Chondrocyte (in vitro differentiated cells): ENCODE measurements at places on chromosomes 7 and 10.

GRCh38 chr10:86194684-86195083, 171.9 kb downstream of the GRID1 start:
- H3K4me3 ChIP-seq, result no peak overlapping the region
- H3K4me1 ChIP-seq, result no peaks in the 10 kb centered on the region
- DNase-seq, result no peak
- H3K27me3 ChIP-seq, result peaks cover 11% of the 10 kb centered on the region
- H3K27ac ChIP-seq, result no peak overlapping the region

GRCh38 chr10:113259576-113260226, 293.2 kb upstream of the HABP2 start:
- DNase-seq, result no peak
- H3K4me1 ChIP-seq, result no peaks in the 10 kb centered on the region
- peaks cover 14% of the 10 kb centered on the region for H3K27me3 ChIP-seq
- no peak overlapping the region for H3K27ac ChIP-seq

GRCh38 chr10:22699976-22700375, 14.4 kb downstream of the PIP4K2A start:
- no peak for DNase-seq
- H3K36me3 ChIP-seq, result peaks cover 2% of the 10 kb centered on the region
- no peaks in the 10 kb centered on the region for H3K27me3 ChIP-seq
- no peak overlapping the region for H3K4me3 ChIP-seq
- H3K27ac ChIP-seq, result no peak overlapping the region

DNA sequence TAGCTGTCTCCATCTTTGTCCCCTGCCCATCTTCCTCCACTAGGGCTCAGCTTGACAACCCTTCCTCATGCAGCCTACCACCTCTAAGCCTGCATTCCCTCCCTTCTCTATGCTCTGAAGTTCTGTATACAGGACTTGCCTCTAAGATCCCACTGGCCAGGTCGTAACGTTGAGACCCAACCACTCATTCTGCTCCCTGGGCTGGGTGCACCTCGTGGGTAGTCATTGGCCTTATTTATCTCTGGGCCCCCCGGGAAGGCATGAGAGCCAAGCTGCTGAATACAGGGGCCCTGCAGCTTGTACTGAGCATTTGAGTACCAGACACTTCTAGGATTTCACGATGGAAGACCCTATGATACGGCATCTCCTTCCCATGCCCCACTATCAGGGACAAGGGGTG, 31.2 kb downstream of the MYL10 start:
- H3K27ac ChIP-seq, result no peak overlapping the region
- peak; percentile 51 for DNase-seq
- no peaks in the 10 kb centered on the region for H3K36me3 ChIP-seq

DNA sequence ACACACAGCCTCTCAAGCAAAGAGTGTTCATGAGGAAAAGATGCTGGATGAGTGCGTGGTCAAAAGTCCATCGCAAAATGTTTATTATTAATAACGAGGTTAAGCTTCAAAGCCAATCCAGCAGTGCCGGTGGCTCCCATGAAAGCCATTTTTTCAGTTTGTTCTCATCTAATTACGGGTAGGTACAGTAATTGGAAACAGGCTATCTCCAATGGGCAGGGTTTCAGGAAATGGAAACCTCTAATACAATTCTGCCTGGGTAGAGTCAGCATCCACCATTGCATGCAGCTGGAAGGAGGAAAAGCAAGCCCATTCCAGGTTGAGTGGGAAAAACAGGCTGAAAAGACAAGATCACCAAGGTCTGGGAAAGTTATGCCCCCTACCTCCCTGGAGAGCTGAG, 57.4 kb downstream of the GPAM start:
- no peak overlapping the region for H3K4me3 ChIP-seq
- DNase-seq, result no peak
- H3K27ac ChIP-seq, result no peak overlapping the region

DNA sequence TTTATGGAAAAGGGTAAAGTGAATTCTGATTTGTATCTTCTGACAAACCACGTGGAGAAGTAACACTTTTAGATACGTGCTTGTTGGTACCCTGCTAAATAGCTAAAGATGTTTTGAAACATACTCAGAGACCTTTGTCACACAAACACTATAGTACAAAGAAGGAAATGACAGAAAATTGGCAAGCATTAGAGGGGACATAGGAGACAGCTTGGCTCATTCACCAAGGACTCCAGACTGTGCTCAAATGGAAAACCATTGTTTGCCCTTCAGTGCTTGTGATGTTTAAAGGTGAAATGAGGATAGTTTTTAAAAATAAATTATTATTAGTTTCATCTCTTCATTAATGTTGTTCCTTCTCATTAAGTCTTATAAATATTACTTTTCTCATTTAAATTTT, 34.0 kb upstream of the CD36 start:
- H3K27me3 ChIP-seq, result no peaks in the 10 kb centered on the region
- no peak overlapping the region for H3K4me3 ChIP-seq
- H3K27ac ChIP-seq, result no peak overlapping the region
- peaks cover 6% of the 10 kb centered on the region for H3K4me1 ChIP-seq
- no peak for DNase-seq
- H3K36me3 ChIP-seq, result no peaks in the 10 kb centered on the region

- peak; percentile 88 for DNase-seq
- no peak overlapping the region for H3K4me3 ChIP-seq
- no peak overlapping the region for H3K27ac ChIP-seq
Measured at GRCh38 chr7:151382079-151382885, 27.6 kb downstream of the WDR86 start.

DNA sequence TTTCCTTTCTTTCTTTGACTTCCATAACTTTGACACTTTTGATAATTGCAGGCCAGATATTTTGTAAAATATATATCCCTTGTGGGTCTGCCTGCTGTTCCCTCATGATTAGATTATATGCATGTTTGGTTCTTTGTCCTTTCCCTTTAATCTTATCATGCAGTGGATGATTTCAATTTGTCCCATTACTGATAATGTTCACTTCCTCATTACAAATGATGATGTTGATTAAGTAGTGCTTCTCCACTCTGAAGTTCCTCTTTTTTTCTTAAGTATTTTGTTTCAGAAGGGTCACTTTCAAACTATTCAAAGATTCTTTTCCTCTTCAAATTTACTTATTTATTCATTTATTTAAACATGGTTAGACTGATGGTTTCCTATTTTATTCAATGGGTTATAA, 898.1 kb downstream of the XPNPEP1 start:
- H3K27me3 ChIP-seq, result no peaks in the 10 kb centered on the region
- DNase-seq, result no peak
- no peaks in the 10 kb centered on the region for H3K36me3 ChIP-seq
- no peak overlapping the region for H3K27ac ChIP-seq
- H3K4me3 ChIP-seq, result no peak overlapping the region

- H3K4me3 ChIP-seq, result no peak overlapping the region
- no peaks in the 10 kb centered on the region for H3K27me3 ChIP-seq
- H3K4me1 ChIP-seq, result peaks cover 54% of the 10 kb centered on the region
Measured at GRCh38 chr7:137789215-137789882, 57.4 kb downstream of the DGKI start.

GRCh38 chr10:74544106-74544505, 282.3 kb upstream of the KAT6B start:
- no peak for DNase-seq
- H3K4me1 ChIP-seq, result peaks cover 23% of the 10 kb centered on the region
- no peak overlapping the region for H3K4me3 ChIP-seq
- no peaks in the 10 kb centered on the region for H3K27me3 ChIP-seq

DNA sequence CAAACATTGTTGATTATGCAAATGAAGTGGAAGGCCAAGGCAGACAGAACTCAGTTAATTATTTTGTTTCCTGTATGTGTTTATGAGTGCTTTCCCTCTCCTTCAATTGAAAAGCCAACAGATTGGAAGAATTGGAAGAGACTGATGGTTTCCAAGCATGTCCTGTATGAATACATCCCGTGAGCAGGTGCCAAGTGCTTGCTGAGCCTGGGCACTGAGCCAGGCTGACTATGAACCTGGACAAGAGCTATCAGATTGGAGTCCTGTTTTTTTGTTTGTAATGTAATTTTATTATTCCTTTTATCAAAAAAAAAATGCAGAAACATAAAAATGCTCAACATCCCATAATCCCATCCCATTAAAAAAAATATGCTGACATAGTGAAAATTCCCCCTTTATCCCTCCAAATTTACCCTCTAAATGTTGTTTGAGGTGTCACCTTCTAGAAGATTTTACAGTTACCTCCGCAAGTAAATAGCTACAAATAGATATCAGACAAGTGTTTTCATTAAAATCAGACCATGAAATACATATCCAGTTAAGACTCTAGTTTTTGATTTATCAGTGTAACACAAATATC, 449.5 kb downstream of the GRID1 start:
- no peak overlapping the region for H3K4me3 ChIP-seq
- peaks cover 18% of the 10 kb centered on the region for H3K4me1 ChIP-seq

DNA sequence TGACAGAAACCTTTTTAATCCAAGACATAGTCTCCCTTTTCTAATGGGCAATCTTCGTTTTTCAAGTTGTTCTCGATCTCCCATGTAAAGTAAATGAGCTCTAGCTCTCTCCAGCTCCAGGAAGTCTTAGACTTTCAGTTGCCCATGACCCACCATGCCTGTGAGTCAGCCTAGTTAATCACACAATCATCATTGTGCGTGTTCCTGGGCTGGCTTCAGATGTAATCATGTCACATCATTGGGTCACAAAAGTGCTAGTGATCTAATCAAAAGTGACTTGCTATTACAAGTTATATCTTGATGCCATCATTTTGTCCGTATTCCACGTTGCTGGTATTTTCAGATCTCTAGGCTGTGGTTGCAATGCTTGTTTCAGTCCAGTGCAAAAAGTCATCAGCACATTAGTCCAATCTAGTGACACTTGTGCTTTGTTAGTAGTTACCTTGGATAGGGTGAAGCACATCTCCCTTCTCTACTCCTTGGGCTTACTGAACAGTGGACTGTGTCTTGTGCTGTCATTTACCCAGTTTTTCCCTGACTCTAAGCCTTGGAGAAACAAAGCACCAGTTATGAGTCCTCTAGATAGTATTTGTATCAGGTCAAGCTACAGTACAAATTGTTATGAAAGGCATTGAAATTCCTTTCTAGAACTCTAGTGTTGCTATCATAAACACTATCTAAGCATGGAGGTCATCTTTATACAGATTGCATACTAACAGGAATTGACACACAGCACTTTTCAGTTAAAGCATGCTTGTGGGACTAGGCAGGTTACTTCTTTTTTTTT, 316.6 kb downstream of the GFRA1 start:
- no peak overlapping the region for H3K4me3 ChIP-seq
- H3K27ac ChIP-seq, result no peak overlapping the region
- no peak for DNase-seq
- no peaks in the 10 kb centered on the region for H3K27me3 ChIP-seq
- peaks cover 5% of the 10 kb centered on the region for H3K36me3 ChIP-seq

- peaks cover 20% of the 10 kb centered on the region for H3K4me1 ChIP-seq
- no peaks in the 10 kb centered on the region for H3K27me3 ChIP-seq
- H3K4me3 ChIP-seq, result no peak overlapping the region
Measured at GRCh38 chr7:151537818-151538561, 18.3 kb upstream of the RHEB start.

GRCh38 chr10:133021116-133021962, 66.4 kb upstream of the ADGRA1 start:
- no peak overlapping the region for H3K27ac ChIP-seq
- DNase-seq, result no peak
- no peaks in the 10 kb centered on the region for H3K4me1 ChIP-seq
- H3K4me3 ChIP-seq, result no peak overlapping the region
- no peaks in the 10 kb centered on the region for H3K36me3 ChIP-seq

DNA sequence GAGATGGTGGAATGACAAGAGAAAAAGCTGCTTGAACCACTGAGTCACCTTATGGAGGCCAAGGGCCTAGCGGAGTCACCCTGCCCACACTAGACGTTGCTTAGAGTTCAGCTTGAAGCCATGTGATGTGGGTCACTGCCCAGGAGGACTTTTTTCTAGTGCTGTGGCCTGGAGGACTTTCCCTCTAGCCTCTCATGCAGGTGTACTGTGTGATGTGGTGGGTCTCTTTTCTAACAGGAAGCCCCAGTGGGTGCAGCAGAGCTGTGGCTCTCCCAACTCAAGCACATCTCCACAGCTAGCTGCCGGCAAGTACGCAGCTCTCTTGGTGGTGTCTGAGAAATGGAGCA, 13.6 kb downstream of the POR start:
- no peak overlapping the region for H3K27ac ChIP-seq
- no peak for DNase-seq
- H3K4me1 ChIP-seq, result peaks cover 4% of the 10 kb centered on the region
- no peak overlapping the region for H3K4me3 ChIP-seq
- peaks cover 4% of the 10 kb centered on the region for H3K36me3 ChIP-seq
- no peaks in the 10 kb centered on the region for H3K27me3 ChIP-seq

DNA sequence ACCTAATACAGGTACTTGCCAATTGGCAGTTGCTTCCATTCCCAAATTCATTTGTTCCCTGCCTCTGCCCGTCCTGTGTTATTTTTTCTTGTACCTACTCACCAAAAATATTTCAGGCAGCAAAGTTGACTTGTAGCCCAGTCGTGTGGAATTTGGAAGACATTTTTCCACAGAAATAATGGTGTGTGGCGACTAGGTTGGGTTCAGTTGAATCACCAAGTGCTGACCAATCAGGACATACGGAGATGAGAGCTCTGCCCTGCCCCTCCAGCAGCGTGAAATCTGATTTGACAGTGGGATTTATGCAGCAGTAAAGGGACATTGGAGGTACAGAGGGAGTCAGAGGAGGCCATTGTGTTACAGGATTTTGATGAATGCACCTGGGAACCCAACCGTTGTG, 216.9 kb downstream of the CCDC3 start:
- H3K36me3 ChIP-seq, result peaks cover 13% of the 10 kb centered on the region
- no peaks in the 10 kb centered on the region for H3K27me3 ChIP-seq
- DNase-seq, result no peak
- no peak overlapping the region for H3K4me3 ChIP-seq
- peaks cover 5% of the 10 kb centered on the region for H3K4me1 ChIP-seq
- H3K27ac ChIP-seq, result no peak overlapping the region

DNA sequence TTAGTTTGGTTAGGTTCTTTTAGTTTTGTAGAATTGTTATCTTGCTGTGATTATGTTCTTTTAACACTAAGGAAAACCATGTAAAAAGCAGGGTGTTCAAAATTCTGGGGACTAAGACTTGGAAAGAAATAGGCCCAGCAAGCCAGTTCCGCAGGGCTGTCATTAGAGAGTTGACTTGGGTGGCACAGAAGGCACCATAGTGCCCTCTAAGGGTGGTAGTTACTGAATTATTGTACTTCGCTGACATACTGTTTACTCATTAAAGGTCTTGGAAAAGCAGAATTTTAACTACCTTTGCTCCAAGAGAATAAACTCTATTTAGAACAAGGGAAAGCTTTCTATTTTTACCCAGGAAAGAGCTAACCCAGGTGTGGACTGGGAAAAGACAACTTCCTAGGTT, 86.5 kb downstream of the OTUD1 start:
- H3K4me3 ChIP-seq, result no peak overlapping the region
- no peak for DNase-seq
- H3K27ac ChIP-seq, result no peak overlapping the region
- no peaks in the 10 kb centered on the region for H3K36me3 ChIP-seq
- peaks cover 4% of the 10 kb centered on the region for H3K27me3 ChIP-seq
- H3K4me1 ChIP-seq, result no peaks in the 10 kb centered on the region
